ENCODE measurements at places on chromosomes 12 and 14.

- no peak for DNase-seq
These were observed 51.7 kb upstream of the RIN3 start for GRCh38 chr14:92461891-92462290.

DNA sequence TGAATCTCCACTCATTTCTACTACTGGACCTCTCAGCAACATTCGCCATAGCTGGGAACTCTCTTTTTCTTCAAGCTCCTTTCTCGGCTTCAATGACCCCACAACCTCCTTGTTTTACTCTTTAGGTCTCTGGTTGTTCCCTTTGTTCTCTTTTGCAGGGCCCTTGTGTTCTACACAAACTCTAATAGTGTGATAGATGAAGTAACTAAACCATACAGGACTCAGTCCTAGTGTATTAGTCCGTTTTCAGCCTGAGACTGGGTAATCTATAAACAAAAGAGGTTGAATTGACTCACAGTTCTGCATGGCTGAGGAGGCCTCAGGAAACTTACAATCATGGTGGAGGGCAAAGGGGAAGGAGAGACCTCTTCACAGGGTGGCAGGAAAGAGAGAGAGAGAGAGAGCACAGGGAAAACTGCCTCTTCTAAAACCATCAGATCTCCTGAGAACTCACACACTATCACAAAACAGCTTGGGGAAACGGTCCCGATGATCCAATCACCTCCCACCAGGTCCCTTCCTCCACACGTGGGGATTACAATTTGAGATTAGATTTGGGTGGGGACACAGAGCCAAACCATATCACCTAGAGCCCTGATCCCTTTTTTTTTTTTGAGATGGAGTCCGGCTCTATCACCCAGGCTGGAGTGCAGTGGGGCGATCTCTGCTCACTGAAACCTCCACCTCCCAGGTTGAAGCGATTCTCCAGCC lies 32.0 kb upstream of the WNK1 start:
- no peak for DNase-seq

- DNase-seq = no peak
These were observed 176.3 kb downstream of the RASSF9 start for GRCh38 chr12:85659754-85660530.

- DNase-seq = no peak
These were observed 9.0 kb upstream of the KRT71 start for GRCh38 chr12:52561880-52562449.

- DNase-seq = no peak
These were observed 368.6 kb downstream of the DAD1 start for GRCh38 chr14:22220427-22220826.

DNA sequence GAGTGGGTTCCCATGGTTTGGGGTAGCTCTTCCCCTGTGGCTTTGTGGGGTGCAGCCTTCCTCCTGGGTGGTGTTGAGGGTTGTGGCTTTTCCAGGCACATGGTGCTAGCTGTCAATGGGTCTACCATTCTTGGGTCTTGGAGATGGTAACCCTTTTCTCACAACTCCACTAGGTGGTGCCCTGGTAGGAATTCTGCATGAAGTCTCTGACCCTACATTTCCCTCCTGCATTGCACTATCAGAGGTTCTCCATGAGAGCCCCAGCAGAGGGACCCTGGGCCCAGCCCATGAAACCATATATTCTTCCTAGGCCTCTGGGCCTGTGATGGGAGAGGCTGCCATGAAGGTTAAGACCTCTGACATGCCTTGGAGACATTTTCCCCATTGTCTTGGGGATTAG lies 1093.3 kb downstream of the SLC16A7 start:
- DNase-seq = no peak

GRCh38 chr12:3303410-3304136 lies 187.4 kb upstream of the PRMT8 start:
- DNase-seq = no peak

- DNase-seq = no peak
These were observed 2.7 kb downstream of the GAPDH start for GRCh38 chr12:6536894-6537579.

DNA sequence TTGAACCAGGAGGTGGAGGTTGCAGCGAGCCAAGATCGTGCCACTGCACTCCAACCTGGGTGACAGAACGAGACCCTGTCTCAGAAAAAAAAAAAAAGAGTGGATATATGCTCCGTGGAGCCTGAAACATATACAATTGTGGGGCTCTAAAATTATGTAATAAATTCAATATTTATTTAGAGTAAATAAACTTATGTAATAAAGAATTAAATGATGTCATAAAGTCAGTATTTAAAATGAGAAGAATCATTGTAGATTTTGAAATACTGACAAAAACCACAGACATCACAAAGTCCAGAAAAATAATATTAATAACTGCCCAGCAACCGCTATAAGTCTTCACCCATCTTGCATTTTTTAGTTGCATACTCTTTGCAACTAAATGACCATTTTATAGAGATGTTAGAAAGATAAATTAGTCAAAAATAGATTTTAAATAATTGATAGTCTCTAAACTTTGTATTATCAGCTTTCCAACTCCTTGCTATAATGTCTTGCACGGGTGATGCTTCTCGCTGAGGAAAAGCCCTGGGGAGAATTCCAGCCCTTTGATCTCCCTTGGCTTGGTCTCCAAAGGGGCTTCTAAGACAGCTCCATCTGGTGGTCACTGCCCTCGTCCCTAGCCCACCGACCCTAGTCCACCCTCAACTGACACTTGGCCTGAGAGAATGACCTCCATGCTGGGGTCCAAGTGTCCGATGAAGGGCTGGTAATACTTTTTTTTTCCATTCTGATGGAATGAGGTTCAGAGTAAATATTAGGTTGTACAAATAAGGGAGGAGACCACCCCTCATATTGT lies 7.9 kb upstream of the TMBIM6 start:
- no peak for DNase-seq

DNA sequence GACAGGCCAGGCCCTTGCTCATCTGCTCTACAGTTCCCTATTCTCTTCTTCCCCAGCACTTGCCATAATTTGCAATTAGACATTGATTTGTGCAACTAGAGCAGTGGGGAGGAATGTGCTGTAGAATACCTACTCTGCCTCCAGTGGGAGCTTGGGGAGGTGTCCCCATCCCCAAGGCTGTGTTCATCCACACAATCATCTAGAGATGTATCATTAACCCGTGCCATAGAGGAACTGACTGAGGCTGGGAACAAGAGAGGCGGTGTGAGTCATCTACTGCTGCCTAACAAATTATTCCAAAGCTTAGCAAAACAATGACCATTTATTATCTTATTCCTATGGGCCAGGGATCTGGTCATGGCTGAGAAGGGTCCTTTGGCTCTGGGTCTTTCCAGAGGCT lies 5.1 kb upstream of the OTUB2 start:
- no peak for DNase-seq

All from prostate gland (tissue), 2 donors.